ENCODE measurements at places on chromosomes 5 and 9. TPM values are rescaled to one million over a fixed set of nuclear protein-coding genes. Genes with fewer than 3 reads are reported as not detected.
A peak's percentile ranks its signal among the peaks of the same experiment; 100 is the strongest.

GRCh38 chr5:39143151-39143860, 69.1 kb upstream of the RICTOR start:
- H3K4me3 ChIP-seq: no peak overlapping the region
- H3K27ac ChIP-seq: peak overlapping the region; percentile 9
- H3K36me3 ChIP-seq: peaks cover 40% of the 10 kb centered on the region
- DNase-seq: no peak
- peaks cover 22% of the 10 kb centered on the region for H3K4me1 ChIP-seq

Gene ERCC8
- total RNA-seq: 9.0 TPM

GRCh38 chr5:158413122-158413680, 554.3 kb upstream of the CLINT1 start:
- H3K4me1 ChIP-seq: no peaks in the 10 kb centered on the region
- H3K36me3 ChIP-seq: no peaks in the 10 kb centered on the region
- DNase-seq: no peak
- H3K27me3 ChIP-seq: peaks cover 4% of the 10 kb centered on the region

Gene ZNG1E
- total RNA-seq: 60.0 TPM

Gene FAM151B
- total RNA-seq: 0.36 TPM
